Urinary bladder (tissue), 4 donors: ENCODE measurements at places on chromosomes 11 and 22. TPM values are rescaled to one million over a fixed set of nuclear protein-coding genes. Genes with fewer than 3 reads are reported as not detected.

CREB3L1 gene
- 44.3 TPM for total RNA-seq

TENM4 gene
- 27.8 TPM for total RNA-seq

C1QTNF6 gene
- total RNA-seq = 11.6 TPM

FLRT1 gene
- 1.7 TPM for total RNA-seq

CSNK2A3 gene
- 2.4 TPM for total RNA-seq

MMP8 gene
- 1.3 TPM for total RNA-seq

PKP3 gene
- 5.2 TPM for total RNA-seq

MAJIN gene
- total RNA-seq = not detected

IL17RA gene
- 5.1 TPM for total RNA-seq

CYTH4 gene
- total RNA-seq = 10.8 TPM
